Fibroblast of lung (primary cell): ENCODE measurements at places on chromosomes 12 and 14. TPM values are rescaled to one million over a fixed set of nuclear protein-coding genes. Genes with fewer than 3 reads are reported as not detected.
A peak's percentile ranks its signal among the peaks of the same experiment; 100 is the strongest.

DNA sequence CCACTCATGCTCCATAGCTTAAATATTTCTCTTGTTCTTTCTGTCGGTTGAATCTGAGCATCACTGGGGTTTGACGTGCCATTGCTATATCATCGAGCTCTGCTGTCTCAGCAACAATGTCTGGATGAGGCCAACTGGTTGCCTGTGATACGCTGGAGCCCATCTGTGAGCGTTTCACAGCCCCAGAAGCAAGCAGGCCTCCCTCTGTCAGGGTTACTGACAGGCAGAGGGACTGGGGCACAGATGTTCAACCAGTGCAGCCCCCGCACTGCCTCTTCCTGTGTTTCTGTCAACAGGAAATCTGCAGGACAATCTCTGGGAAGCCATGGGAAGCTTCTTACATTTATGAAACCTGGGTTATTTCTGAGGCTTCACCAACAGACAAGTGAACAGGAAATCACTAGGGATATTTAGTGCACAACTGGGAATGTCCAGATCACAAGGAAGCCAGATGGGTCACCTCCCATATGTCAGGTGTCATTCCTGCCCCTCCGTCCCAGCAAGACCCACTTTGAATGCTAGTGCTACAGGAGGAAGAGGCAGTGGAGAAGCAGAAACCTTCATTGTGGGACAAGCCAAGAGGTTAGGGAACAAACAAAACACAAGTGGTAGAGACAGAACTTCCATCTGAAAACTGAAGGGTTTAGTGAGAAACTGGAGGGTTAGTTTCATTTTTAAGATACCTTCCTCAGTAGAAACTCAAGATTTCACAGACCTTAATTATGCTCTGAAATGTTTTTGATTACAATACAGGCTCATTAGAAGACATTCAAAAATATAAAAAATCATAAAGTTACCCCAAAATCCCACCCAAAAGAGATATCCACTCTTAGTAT is 24.1 kb downstream of the DMAC2L start:
- peak; percentile 34 for DNase-seq

DNA sequence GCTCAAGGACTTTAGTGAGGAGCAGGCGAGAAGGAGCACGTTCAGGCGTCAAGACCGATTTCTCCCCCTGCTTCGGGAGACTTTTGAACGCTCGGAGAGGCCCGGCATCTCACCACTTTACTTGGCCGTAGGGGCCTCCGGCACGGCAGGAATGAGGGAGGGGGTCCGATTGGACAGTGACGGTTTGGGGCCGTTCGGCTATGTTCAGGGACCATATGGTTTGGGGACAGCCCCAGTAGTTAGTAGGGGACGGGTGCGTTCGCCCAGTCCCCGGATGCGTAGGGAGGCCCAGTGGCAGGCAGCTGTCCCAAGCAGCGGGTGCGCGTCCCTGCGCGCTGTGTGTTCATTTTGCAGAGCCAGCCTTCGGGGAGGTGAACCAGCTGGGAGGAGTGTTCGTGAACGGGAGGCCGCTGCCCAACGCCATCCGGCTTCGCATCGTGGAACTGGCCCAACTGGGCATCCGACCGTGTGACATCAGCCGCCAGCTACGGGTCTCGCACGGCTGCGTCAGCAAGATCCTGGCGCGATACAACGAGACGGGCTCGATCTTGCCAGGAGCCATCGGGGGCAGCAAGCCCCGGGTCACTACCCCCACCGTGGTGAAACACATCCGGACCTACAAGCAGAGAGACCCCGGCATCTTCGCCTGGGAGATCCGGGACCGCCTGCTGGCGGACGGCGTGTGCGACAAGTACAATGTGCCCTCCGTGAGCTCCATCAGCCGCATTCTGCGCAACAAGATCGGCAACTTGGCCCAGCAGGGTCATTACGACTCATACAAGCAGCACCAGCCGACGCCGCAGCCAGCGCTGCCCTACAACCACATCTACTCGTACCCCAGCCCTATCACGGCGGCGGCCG is 1.1 kb downstream of the PAX9 start:
- no peak for DNase-seq

- peak; percentile 74 for DNase-seq
Measured at GRCh38 chr12:2170376-2170775, 117.6 kb downstream of the CACNA1C start.

GRCh38 chr14:38882533-38882932 is 220.5 kb downstream of the SEC23A start:
- DNase-seq, result peak; percentile 50

DNA sequence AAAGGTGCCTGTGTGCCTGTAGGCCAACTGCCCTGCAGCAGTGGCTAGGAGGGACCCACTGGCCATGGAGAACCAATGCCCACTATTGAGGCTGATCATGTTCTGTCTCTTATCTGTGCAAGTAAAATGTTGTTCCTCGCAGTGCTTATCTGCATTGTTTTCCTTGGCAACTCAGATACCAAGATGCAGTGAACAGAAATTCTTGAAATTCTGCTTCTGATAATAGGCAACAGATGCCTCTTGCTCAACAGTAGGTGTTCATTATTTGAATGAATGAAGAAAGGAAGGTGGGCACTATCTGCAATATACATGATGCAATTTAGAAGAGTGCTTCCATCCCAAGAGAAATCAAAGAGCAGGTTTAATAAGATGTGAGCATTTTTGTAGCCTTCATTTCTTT is 232.2 kb downstream of the NUAK1 start:
- peak; percentile 70 for DNase-seq

AMHR2 gene
- total RNA-seq, result not detected in 2 replicates

TMEM119 gene
- total RNA-seq, result 132 and 358 TPM in 2 replicates

ASPG gene
- total RNA-seq, result not detected in 2 replicates

DNA sequence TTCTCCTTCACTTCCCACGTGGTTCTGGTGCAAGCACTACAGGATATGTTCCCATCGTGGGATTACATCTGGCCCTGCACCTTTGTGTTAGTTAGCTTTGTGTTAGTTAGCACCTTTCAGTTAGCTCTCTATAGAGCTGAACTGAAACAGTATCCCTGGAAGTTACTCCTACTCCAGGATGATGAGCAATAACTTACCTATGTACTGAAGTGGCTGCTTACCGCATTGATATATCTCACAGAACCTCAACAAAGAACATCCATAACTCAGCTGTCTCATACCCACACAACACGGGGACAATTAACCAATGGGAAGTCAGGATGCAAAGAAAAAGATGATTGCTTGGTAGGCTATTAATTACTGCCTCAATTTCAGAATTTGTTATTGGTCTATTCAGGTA is 146.6 kb downstream of the ASCL4 start:
- DNase-seq, result no peak
